ENCODE measurements at places on chromosomes 4 and X.

DNA sequence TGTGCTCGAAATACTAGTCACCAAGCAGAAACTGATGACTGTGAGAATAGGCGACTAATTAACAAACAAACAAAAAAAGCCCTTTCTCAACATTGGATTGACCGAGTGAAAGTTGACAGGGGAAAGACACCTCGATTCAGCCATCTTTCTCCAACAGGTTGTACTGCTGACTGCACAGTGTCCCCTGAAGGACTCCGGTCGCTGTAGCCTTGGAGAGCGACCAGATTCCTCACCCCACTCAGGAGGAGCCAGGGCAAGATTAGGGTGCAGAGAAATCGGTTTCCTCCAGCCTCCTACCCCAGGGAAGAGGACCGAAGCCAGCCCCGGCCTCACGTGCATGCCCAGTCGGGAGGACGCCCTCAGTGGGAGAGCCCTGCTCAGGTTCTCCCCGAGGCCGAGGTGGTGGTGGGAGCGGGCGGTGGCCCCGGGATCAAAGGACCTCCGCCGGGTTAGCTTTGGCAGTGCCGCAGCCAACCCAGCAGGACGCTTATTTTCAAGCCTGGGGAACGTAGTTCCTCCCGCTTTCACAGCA lies 1.1 kb upstream of the RAP1GDS1 start:
- DNase-seq = no peak

GRCh38 chrX:45830343-45830742 lies 629.7 kb upstream of the DIPK2B start:
- no peak for DNase-seq

- no peak for DNase-seq
These were observed 282.1 kb upstream of the EMCN start for GRCh38 chr4:100799761-100800539.

DNA sequence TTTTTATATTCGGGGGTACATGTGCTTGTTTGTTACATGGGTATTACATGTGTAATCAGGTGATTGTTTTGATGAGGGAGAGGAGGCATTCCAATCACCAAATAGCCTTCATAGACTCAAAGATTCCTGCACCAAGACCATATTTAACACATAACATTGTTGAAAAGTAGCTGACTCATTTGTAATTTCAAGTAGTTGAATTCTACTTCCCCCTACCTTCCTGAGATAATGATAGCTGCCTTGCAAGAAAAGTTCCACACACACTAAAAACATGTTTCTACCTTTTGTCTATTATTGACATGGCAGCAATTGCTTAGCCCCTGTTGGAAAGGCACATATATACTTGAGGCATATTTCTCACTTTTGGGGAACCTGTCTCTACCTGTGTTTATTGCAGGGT lies 16.1 kb downstream of the PGAM4 start:
- DNase-seq = no peak

DNA sequence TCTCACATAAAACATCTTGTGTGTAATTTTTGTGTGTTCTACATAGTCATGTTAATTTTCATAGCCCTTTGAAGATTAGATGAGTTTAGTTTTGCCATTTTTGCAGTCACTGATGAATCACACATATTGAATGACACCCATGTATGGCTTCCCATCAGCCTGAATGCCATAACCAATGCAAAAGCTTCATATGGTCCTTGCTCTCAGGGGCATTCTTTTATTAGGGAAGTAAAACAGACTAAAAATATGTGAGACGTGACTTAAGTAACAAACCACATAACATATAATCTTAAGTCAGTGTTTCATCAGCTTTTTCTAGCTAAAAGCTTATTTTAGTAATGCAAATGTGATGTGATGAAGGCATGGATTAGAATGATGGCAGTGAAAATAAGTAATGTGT lies 8.2 kb downstream of the SLC25A4 start:
- DNase-seq = no peak

DNA sequence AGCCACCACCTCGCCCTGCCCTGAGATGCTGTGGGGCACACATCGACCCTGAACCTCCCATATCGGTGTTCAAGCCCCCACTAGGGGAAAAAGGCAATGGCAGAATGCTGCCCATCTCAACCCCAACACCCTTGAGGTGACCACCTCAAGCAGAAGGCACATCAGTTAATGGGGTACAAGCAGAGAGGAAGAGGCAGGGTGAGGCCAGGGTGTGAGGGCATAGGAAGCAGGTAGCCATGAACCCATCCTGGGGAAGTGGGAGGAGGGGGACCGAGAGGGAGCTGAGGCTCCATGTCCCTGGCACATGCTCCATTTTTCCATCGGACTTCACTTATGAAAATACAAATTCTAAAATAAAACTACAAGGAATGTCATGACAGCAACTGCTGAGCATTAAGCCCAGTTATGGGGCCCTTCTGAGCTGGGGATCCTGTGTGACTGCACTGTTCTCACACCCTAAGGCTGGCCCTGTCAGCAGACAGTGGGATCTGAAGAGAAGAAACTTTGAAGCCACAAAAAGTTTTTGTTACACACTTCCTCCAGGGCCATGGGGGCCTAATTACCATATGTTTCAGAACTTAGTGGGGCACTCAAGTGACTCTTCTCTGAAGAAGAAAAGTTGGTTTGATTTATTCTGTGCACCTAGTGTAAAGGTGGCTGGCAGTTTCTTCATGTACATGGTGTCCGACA lies 68.2 kb upstream of the FAM241A start:
- no peak for DNase-seq

GRCh38 chr4:84496706-84497503 lies 2.2 kb downstream of the NKX6-1 start:
- DNase-seq = no peak

DNA sequence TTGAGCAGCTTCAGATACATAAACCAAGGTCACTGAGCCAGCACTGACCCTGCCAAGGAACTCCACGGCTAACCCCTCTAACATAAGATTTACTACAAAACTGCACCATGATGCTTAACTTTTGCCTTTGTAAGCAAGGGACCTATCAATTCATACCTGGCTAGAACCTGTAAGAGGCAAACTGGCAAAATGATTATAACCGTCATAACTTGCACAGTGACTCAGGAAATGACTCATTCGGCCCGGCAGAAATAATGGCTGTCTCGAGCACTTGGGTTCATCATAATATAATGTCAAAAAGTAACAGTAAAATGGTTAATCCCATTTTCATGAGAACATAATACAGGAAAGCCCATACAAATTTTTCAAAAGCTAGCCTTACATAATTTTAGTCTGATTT lies 17.2 kb downstream of the RASGEF1B start:
- DNase-seq = peak; percentile 72

- no peak for DNase-seq
These were observed 10.6 kb upstream of the RBPJ start for GRCh38 chr4:26310264-26310663.

DNA sequence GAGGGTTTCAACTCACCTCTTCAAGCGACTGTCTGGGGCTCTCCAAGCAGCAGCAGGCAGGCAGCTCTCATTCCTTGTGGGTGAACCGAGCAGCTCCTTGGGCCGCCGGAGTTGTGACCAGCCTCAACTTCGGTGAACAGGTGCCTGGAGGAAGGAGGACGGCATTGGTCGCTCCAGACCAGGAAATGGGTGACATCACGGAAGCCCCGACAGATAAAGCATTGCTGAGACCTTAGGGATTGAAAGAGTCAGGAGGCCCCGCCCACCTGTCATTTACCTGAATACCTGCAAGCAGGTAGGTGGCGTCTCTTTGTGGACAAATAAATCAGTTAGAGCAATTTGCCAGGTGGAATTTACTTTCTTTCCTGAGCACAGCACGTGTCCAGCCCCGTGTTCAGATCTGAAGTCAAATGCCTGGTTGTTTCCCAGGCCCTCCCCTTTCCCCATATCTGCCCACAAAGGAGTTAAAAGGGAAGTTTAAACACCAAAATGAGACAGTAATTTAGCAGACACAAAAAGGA lies at the start of gene LNX1:
Gene LNX1 (minus strand): TSS at position 115 of the 521 bp plus-strand sequence. CDS start 17,484 bp downstream, outside the sequence.
- no peak for DNase-seq

GRCh38 chr4:24855741-24856140 lies 57.1 kb downstream of the CCDC149 start:
- no peak for DNase-seq

DNA sequence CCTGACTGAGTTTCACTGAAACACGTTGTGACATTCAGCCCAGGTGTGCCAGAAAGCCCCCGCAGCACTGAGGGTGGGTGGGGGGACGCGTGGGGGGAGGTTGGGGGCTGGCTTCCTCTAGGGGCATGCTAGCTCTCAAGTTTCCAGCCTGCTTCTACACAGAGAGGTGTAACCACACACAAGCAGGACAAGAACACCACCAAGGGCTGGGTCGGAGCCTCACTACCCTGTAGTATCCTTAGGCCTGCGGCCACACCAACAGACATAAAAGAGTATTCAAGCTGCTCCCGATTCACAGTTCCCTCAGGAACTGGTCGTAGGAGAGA lies 1.8 kb downstream of the USP46 start:
- DNase-seq = no peak

DNA sequence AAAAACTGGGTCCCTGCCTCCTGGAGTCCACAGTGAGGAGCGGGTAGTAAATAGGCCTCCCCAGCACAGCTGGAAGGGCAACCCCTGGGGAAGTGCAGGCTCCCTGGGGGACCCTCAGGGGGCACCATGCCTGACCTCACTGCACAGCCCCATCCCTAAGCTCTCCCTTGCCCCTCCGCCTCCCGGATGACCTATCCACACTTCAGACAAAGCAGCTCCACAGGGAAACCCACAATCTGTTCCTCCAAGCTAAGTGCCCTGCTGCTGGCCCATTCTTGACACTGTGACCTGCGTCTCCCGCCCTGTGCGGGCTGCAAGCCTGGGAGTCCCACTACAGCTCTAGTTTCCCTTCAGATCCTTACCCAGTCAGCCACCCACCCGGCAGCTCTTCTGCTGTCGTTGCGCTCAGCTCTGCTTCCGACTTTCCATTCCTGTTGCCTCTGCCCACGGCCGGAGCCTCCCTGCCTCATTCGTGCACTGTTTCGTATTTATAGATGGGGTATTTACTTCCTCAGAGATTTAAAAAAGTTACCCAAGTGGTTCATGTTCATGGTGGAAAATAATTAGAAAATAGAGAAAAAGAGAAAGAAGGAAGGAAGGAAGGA lies 47.0 kb upstream of the STOX2 start:
- no peak for DNase-seq

DNA sequence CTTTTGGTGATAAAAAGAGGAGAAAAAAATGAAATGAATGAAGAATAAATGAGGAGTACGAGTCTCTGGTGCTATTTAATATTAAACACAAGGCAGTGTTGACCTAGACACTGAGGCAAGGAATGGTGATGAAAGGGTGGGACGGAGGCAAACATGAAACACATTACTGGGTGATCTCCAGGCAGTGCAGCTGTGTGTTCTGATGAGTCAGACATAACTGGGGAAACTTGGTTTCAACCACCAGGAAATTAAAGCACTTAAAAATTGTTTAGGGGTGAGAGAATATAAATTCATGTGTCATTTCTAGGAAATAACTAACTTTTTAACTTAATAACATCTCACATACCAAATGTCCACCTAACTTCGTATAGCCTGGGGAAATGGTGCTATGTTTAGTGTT lies 19.7 kb upstream of the CXCL6 start:
- no peak for DNase-seq

DNA sequence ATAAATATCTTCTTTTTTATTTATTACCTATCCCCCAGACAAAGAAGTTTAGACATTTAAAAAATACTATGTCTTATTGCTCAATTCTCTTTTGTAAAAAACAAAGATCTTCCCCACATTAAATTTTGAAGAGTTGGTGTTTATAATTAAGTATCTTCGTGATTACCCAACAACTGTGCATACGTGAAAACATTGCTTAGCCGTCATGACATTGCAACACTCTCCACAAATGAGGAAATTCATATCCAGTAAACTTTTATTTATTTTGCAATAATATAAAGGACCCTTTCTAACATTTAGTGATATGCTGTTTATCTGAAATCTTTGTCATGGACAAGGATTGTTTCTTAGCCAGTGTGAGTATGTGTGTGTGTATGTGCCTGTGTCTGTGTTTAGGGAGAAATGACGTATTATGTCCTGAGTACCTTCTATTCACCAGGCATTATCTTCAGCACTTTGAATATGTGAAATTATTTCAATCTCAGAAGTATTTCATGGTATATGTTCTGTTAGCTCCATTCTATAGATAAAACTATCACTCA lies 26.1 kb upstream of the EREG start:
- DNase-seq = no peak

DNA sequence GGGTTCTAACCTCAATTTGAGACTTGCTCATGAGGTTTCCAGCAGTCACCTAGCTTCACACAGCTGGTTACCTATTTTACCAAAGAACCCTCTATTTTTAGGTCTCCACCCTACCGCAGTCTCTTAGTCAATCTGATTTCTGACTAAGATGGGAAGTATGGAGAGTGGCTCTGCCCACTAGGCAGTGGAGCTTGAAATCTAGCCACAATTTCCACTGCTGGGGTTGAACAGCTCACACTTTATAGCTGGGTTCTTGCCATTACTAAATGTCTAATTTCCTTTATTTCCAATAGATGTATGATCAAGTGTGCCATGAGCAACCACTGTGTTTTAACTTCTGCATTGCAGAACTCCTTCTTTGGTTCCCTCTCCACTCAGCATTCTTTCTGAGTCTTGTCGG lies 43.1 kb downstream of the GASK1B start:
- no peak for DNase-seq

DNA sequence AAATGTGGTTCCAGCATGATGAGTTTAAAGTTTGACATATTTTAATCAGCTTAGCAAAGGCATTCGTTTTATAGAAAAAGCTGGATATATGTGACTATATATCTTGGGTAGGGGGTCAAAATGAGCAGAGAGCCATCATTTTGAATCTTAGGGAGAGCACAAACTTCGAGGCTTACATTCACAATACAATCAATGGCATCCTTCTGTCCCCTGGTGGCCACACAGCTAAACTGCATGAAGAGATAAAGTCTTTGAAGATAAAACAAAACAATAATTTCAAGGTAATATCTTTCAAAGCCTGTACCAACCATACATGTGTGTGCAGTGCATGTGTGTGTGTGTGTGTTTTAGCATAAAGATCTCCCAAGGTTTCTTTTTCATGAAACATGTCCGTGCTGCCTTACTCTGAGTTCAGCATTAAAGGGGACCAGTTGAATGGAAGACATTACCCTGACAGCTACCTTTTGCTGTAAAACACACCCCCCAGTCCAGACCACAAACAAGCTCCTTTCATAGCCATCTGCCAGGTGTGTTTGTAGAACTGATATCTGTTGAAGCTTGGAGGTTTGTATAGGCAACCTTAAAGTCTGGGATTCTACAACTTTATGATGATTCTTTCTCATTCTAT lies 22.0 kb downstream of the DYNLT3 start:
- DNase-seq = peak; percentile 62

DNA sequence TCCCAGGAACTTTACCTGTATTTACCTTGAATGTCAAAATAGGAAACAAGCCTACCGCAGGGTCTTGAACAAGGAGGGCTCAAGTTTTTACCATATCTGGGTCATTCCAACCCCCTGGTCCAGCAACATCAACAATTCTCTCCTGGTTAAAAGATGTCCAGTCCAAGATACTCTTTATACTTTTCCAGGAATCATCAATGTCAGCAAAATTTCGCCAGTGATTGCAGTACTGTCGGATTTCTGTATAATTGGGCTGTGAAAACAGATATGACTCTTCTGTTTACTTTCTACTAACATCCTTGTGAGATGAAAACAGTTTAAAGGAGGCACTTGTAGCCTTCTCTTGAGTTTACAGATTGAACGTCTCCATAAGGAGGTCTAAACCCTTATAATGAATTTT lies 7.9 kb downstream of the RPL36A start:
- no peak for DNase-seq
